ENCODE measurements at places on chromosomes 3 and 15.
A peak's percentile ranks its signal among the peaks of the same experiment; 100 is the strongest.

GRCh38 chr3:46383211-46383950 lies 12.6 kb downstream of the CCR5 start:
- no peak for DNase-seq

- DNase-seq = no peak
Measured at GRCh38 chr15:36911322-36911944, 188.9 kb downstream of the MEIS2 start.

- no peak for DNase-seq
Measured at GRCh38 chr15:100663915-100664281, 61.5 kb downstream of the ASB7 start.

GRCh38 chr3:117350371-117350770 lies 640.8 kb downstream of the TUSC7 start:
- DNase-seq = no peak

DNA sequence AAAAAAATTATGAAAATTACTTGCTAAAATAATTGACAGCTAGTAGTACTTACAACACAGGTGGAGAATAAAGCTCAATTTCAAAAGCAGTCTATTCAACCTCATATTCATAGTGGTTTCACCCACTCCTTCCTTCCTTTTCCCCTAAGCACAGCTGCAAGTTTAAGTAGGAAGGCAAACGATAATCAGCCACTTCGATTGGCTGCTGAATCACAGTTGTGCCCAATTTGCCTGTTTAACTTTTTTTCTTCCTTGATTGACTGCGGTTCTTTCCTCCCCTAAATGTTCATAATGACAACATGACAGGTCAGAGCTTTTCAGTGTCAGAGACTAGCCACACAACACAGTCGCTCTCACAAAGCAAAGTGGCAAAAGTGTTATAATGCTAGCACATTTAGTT lies 468.0 kb upstream of the GBE1 start:
- DNase-seq = no peak

DNA sequence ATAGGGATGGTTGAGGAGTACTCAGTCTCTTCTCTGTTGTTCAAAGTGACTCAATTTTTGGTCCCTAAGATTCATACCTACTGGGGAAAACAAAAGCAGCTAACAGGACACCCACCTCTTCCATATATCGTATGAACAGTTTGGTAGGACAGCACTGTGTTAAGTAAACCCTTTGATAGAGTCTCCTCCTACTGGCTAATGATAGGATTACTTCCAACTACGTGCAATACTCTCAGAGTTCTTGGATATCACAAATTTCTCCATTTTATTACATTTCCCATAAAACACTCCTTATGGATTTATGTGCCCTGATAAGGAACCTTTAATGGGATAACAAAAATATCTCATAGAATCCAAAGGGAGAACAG lies 200.2 kb upstream of the GOLGA6L4 start:
- DNase-seq = peak; percentile 4

DNA sequence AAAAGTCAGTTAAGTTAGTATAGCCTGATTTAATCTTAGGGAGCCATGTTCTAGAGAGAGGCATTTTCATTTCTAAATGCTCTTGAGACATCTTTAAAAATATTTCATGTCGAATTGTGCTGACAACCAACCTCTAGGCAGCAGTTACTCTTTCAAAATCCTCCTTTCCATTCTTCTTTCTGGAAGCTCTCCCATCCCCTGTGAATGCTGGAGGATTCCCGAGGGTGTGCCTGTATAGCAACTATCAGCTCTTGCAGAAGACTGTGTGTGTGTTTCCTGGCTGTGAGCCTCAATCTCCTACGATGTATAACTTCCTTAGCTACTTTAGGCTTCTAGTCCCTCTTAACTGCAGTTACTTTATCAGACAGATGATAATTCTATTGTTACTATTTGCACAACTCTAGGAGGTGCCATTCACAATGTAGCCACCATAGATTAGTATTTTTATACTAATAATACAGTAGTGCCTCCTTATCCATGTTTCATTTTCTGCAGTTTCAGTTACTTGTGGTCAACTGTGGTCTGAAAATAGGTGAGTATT lies 250.3 kb downstream of the EDEM1 start:
- DNase-seq = no peak

- DNase-seq = no peak
Measured at GRCh38 chr3:150710097-150710496, 6.4 kb upstream of the ERICH6 start.

- DNase-seq = no peak
Measured at GRCh38 chr15:85024509-85025336, 43.1 kb downstream of the PDE8A start.

GRCh38 chr3:95994338-95994737 lies 820.1 kb upstream of the EPHA6 start:
- no peak for DNase-seq

DNA sequence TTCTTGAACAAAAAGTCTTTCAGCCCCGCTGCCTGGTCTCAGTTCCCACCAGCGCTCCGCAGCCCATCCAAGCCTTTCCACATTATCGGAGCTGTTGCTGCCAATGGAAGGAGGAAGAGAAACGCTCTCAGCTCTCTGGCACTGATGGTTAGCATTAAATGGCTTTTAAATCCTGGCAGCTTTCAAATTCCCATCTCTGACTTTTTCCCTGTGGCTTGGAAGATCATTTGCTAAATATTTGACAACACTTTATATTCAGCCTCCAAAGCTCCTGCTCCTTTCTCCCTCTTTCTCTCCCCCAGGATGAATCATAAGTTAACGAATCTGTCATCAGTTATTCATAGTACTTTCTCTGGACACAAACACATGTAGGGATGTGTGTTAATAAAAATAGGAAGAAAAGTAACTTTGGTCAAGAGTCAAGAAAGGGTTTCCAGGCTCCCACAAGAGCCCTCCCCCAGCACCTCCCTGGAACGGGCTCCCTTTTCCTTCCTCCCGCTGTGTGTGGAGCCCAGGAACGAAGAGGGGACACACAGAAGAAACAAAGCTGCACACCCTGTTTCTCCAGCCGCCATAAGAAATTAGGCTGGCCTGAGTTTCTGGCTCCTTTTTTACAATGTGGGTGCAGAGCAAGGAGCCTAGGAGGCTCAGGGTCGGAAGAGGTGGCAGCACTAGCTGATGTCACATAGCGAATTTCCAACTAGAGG lies 47.6 kb upstream of the TSEN2 start:
- DNase-seq = no peak

DNA sequence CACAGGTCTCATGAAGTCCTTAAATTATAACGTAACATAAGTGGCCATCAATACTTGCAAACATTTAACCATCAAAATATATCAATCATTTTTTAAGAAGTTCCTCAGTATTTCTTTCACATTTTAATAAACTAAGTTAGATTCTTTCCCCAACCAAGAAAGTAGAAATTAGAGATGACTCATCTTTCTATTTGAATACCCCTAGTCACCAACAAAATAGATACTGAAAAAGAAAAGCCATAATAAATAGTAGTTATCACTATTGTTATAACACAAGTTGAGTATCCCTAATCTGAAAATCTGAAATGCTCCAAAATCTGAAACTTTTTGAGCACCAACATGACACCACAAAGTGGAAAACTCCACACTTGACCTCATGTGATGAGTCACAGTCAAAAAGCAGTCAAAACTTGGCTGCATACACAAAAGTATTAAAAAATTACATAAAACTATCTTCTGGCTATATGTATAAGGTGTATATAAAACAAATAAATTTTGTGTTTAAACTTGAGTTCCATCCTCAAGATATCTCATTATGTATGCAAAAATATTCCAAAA lies 3.7 kb downstream of the SHQ1 start:
- no peak for DNase-seq

DNA sequence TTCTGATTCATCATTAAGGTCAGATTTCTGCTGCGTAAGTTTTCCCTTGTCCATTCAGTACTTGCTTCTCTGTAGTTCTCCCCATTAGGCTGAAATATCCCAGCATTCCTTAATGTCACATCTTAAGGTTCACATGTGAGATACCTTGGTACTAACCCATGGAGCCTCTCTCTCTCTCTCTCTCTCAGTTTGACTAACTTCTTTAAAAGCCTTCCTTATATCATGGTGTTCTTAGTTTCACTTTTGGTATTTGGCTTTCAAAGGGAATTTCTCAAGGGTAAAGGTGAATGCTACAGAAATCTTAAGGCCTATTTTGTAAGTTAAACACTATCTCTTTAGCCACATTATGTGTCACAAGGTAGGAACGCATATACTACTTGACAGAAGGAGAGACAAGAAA lies 427.3 kb upstream of the ZNF717 start:
- DNase-seq = no peak
